ENCODE measurements at places on chromosomes 6 and 20. TPM values are rescaled to one million over a fixed set of nuclear protein-coding genes. Genes with fewer than 3 reads are reported as not detected.

DNA sequence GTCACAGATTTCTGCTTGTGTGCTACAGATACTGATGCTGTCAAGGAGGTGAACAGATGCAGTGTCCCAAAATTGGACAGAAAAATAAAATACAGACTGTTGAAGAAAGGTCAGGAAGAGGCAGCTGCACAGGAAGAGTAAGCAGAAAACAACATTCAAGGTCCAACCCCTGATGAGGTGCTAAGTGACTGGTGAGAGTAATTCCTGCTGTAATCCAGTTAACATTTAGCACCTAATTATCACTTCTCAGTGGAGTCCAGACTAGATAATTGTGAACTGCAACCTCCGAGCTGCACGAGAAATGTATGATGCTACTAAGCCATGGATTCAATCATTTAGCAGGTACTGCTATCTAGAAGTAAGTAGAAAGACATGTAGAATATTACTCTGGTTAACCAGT, 36.3 kb upstream of the NRSN1 start:
- DNase-seq: no peak

The PLCB4 gene
- 20.6 TPM for total RNA-seq

The CTCFL gene
- 0.34 TPM for total RNA-seq

The SLC13A3 gene
- 4.5 TPM for total RNA-seq

GRCh38 chr6:130482645-130483390, 117.0 kb downstream of the TMEM200A start:
- no peak for DNase-seq

The C20orf202 gene
- not detected for total RNA-seq

The SH3BGRL2 gene
- 47.0 TPM for total RNA-seq

The PDYN gene
- 0.12 TPM for total RNA-seq

DNA sequence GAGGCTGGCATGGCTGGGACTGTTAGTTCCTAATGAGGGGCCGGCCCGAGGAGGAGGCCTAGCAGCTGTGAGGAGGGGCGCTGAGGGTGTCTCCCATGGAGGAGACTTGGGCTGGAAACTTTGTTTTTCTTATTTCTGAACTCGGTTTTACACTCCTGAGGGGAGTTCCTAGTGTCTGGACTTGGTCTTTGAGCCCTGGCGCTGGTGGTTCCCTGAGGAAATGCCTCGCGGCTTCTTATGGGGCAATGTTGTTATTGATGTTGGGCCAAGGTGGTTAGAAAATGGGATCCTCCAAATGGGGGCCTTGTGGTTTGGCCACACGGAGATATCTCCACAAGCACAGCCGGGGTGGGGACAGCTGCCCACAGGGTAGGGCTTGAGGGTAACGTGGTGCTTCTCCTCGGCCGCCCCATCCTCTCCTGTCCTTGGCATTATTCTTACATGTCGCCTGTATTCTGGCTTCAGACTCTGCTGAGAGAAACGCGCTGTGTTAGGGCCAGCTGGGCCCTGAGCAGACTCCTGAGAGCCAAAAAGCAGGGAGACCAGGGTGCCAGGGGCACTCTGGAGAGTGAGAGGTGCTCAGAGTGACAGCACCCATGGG, 136.9 kb downstream of the FOXO3 start:
- no peak for DNase-seq

- DNase-seq: no peak
These were observed 15.1 kb upstream of the TRIM39 start for GRCh38 chr6:30311671-30312070.

GRCh38 chr6:56863366-56863765, 91.5 kb upstream of the BEND6 start:
- no peak for DNase-seq

GRCh38 chr6:1394514-1395463, 5.4 kb downstream of the FOXF2 start:
- DNase-seq: peak; percentile 62

- DNase-seq: no peak
These were observed 577.7 kb downstream of the HAO1 start for GRCh38 chr20:7362601-7363000.

GRCh38 chr20:25543068-25543467, 42.3 kb downstream of the NINL start:
- no peak for DNase-seq

DNA sequence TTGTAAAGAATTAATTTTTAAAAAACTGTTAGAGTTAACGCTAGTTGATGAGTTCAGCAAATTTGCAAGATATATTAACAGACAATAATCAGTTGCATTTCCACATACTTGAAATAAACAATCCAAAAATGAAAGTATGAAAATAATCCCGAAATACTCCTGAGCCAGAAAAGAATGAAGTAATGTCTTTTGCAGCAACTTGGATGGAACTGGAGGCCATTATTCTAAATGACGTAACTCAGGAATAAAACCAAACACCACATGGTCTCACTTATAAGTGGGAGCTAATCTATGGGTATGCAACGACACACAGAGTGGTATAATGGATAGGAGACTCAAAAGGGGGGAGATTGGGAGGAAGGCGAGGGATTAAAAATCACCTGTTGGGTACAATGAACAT, 872.9 kb upstream of the GJE1 start:
- DNase-seq: no peak

The TREML1 gene
- total RNA-seq: not detected

The NPEPL1 gene
- total RNA-seq: 29.4 TPM

The HLA-DQB1 gene
- total RNA-seq: 6.6 TPM

DNA sequence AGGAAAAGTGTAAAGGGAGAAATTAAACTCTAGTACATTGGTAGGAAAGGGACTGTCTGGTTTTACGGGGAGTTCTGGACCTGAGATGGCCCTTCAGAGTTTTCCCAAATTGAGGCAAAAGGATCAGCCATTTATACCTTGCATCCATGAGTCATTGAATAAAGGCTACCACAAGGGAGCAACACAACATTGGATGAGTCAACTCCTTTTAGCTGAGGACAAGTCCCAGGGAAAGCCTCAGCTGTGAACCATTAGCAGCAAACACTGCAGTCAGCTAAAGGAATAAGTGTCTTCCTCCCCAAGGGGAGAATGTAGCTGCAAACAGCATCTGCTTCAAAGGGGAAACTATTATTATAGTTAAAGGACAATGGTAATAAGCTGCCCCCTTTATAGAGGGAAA, 468.7 kb upstream of the ID4 start:
- peak; percentile 2 for DNase-seq

The DSP gene
- total RNA-seq: 38.3 TPM

- no peak for DNase-seq
These were observed 73.1 kb upstream of the ISM1 start for GRCh38 chr20:13147971-13148370.

GRCh38 chr6:1287103-1287591, 24.8 kb upstream of the FOXQ1 start:
- DNase-seq: no peak

DNA sequence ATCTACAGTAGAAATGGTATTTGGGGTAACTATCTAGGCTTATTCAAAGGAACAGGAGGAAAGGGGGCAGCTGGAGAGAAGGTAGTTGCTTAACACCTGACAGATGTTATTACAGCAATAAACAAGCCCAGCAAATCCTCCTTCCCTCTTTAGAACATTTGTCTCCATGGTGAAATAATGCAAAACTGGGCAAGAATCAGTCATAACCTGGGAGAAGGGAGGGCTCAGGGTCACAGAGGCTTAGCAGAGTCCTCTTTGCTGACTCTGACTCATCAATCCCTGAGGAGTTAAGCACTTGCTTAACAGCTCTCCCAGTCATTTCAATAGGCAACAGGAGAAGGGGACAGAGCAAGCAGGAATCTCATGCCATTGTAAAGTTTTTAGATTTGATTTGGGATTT, 230.3 kb downstream of the IBTK start:
- DNase-seq: peak; percentile 39

The NKAIN2 gene
- 0.45 TPM for total RNA-seq

DNA sequence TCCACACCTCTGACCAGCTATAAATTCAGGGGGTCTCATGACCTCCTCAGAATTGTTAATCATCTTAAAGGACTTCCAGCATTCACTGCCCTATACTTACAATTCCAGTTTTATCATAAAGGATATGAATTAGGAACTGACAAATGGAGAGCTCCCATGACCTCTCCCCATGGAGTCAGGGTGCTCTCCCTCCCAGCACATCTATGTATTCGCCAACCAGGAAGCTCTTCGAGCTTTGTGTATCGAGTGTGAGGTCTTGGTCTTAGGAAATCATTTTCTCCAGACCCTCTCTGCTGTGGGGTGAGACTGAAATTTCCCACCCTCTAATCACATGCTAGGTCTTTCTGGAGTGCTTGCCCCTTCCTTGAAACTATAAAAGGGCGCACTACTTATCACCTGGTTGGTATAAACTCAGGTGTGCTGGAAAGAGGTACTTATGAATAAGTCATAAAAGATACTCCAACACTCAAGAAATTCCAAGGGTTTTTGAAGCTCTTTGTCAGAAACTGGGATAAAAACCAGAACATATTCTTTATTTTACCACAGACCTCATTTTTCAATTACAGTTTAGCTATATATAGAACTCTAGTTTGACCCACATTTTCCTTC, 238.4 kb upstream of the OPRM1 start:
- DNase-seq: no peak

All from neural progenitor cell (in vitro differentiated cells).